ENCODE measurements at places on chromosomes 6 and 20.

- no peak for DNase-seq
Observed at GRCh38 chr20:16051968-16052367, 521.3 kb downstream of the KIF16B start.

DNA sequence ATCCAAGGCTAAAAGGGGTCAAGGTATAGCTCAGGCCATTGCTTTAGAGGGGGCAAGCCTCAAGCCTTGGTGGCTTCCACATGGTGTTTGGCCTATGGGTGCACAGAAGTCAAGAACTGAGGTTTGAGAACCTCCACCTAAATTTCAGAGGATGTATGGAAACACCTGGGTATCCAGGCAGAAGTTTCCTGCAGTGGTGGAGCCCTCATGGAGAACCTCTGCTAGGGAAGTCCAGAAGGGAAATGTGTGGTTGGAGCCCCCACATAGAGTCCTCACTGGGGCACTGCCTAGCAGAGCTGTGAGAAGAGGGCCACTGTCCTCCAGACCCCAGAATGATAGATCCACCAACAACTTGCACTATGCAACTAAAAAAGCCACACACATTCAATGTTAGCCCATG lies 678.7 kb upstream of the ADGRB3 start:
- DNase-seq, result no peak

- DNase-seq, result no peak
Observed at GRCh38 chr6:156957931-156958547, 180.9 kb downstream of the ARID1B start.

DNA sequence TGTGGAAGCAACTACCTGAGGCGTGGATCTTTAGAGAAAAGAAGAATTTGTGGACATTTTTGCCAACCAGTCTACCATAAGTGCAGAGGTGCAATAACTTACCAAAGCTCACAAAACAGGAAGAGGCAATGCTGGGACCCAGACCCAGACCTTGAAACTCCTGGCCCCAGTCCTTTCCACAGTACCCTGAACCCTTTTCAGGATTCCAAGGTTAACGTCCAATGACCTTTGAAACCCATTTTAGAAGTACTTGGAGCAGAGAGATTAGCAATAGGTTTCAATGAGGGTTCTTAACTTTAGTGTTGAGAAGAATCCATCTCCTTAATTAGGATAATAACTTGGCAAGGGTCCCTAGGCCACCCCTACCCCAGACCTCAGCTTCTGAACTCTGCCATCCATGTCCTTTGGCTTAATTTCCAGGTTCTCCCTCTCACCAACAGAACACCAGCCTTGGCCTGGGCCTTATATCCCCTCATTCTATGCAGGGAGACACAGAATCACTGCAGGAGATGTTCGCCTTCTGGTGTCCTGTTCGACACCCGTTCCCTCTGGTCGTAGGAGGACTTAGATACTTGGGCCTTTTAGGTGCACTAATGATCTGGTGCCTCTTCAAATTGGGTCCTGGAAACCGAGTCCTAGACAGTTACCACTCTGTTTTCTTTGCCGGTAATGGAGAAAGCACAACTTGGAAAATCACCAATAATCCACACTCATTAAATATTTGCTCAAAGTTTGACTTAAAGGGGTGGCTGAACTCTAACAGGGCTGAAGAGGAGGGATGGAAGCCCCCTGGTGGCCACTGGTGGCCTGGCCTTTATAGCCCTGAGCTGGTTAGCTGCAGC lies 40.6 kb downstream of the ISM1 start:
- peak; percentile 69 for DNase-seq

DNA sequence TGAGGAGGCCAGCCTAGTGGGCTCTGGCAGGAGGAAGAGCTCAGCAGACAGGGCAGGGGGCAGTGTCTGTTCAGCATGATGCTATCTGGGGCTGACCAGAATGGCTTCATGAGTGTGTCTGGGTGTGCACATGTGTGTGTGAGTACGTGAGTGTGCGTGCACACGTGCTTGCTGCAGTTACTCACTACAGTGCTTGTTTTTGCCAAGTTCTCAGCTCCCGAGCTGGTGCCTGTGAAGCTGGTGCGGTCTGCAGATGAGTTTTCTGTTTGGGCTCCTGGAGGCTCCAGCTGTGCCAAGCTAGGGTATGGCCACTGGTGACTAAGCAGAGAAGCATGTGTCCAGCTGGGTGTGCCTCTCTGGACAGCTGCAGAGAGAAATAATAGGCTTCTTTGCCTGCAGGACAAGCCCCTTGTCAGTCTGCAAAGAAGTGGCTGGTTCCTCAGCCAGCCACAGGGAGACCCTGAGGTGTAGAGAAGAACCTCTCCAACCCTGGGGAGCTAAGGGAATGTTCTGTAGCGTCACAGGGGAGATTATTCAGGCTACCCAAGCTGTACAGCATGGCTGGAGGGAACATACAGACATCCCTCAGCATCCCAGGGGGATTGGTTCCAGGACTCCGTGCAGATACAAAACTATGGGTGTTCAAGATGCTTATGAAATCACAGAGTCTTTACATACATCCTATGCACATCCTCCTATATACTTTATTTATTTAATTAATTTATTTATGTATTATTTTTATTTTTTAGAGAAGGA lies 40.2 kb upstream of the FAM50B start:
- DNase-seq, result no peak

DNA sequence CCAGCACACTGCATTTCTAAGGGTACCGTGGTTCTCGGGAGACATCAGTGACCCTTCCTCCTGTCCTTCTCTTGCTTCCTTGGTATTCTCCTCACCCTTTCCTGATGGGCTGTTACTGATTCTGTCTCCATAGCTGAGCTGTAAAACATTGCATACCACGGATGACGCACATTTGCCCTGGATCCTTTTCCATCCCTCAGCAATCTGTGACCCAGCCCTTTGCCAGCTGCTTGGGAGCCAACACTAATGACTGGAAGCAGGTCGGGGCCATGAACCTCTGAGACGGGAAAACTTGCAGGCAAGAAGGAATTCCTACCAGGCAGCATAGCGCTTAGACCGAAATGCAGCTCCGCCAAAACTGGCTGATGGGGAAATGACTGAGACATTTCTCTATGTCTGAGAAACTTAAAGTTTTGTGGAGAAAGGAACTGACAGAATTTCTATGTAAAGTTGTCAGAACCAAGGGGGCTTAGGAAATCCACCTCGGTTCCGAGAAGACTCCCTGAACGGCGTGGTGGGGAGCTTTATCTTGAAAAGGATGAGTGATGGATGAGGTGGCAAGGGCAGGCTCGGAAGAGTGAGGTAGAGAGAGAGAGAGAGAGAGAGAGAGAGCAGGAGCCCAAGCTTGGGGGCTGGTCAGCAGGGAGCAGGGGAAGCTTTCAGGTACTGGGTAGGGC lies 19.2 kb downstream of the TUBB2B start:
- DNase-seq, result no peak

DNA sequence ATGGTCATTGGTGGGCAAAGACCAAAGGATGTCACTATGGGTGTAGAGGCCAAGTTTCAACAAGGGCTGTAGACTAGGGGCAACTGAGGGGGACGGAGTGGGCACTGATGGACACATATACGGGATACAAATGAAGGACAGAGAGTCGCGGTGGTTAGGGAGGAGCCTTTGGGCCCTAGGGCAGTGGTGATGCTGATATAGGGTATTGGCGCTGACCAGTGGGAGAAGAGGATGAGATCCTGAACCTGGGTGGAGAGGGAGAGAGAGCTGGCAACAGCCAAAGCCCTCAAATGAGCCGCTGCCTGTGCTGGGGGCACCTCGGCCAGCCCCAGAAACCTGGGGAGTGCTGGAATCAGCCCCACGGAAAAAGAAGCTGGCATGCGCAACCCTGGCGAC lies 1.6 kb downstream of the CDH22 start:
- no peak for DNase-seq
